Activated CD4-positive, alpha-beta T cell treated with anti-CD3 and anti-CD28 coated beads, Interleukin-2, Interleukin-6, amounts not matched to agents 100 ng/mL and 50 ng/mL, durations not matched to agents 16 hours and 8 hours (primary cell): ENCODE measurements at places on chromosomes 7 and 10.

DNA sequence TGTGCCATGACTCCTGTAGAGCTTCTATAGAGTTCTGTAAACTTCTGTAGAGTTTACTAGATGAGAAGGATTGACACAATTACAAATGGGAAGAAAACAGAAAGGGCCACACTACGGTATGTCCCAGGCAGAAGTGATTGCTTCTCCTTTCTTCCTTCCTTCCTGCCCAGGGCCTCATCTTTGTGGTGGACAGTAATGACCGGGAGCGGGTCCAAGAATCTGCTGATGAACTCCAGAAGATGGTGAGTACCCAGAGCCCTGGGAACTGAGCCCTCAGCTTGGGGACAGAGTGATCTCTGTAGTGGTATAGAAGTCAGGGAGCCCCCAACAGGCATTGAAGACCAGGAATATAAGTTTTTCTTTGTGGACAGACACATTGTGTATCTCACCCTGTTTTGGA, 1.7 kb downstream of the ARF5 start:
- DNase-seq, result no peak

DNA sequence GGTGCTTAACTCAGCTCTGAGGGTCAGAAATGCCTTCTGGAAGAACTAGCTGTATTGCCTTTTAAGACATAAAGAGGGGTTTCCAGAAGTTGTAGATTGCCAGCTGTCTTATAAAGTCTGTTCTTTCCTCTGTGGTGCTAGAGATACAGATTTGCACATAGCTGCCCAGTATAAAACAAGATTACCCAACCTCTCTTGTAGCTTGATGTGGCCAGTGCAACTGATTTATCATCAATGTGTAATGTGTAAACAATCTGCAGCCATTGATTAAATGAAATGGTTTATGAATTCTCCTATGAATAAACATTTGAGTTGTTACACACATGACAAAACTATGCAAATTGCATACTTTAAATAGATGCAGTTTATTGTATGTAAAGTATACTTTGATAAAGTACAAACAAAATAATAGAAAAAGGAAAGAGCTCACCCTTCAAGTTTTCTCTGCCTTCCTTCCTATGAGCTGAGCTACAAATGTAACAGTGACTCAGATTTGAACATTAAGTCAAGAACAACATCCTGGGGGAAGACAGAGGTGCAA, 195.2 kb downstream of the TMEM26 start:
- no peak for DNase-seq

- DNase-seq, result no peak
Measured at GRCh38 chr7:133398506-133398905, 145.6 kb downstream of the EXOC4 start.

DNA sequence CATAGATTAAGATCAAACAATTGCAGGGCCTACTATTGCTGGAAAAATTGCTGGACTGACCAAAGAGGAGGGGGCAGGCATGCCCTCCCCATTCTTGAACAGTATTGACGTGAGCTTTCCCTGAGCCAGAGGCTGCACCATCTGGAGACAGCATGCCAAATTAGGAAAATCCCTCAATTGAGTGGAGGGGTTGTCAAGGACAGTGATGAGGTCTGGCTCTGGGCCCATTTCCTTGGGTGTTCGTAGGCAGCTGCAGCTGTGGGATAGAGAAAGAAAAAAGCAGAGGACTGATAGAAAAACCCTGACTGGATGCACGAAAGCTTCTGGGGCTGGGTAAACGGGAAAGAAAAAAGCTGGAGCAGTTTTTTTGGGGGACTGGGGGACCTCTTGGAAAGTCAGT, 22.8 kb upstream of the ORC5 start:
- no peak for DNase-seq

- peak; percentile 74 for DNase-seq
Measured at GRCh38 chr7:149621776-149622175, 124.2 kb upstream of the ZNF746 start.

DNA sequence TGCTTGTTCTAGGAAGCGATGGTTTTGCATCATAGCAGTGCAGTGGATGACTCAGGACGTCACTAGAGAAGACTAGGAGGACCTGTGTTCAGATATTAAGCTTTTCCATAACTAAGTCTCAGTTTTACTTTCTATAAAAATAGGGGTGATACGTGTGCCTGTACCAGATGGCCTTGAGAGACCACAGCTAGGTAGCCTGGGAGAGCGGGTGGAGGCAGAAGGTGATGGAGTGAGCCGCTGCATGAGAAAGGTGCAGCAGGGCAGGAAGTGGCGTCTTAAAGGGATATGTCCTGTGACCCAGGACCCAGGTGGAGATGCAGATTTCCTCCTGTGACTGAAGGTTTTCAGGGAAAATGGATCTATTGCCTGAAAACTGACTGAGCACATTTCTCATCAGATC, 304.9 kb downstream of the CDC14C start:
- DNase-seq, result no peak

- no peak for DNase-seq
Measured at GRCh38 chr7:142188846-142189245, 69.0 kb downstream of the PRSS58 start.

- DNase-seq, result no peak
Measured at GRCh38 chr10:99528494-99529441, 4.0 kb upstream of the NKX2-3 start.

- no peak for DNase-seq
Measured at GRCh38 chr10:4254101-4254994, 469.3 kb upstream of the KLF6 start.

DNA sequence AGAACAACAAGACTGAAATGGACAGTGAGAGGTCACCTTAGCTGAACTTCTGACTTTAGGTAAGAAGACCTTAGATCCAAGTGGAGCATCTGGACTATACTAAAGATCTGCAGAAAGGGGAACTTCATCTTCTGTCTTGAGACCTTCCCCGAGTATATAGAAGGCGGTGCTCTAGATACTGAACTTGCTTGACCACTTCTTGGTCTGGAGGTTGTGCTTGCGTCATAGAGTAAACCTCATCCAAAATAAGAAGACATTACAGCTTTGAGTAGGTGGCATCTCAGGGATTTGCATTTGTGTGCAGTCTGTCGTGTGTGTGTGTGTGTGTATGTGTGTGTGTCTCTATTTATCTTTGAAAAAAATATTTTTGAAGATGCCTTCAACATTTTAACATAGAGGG, 157.5 kb downstream of the CHN2 start:
- DNase-seq, result no peak

GRCh38 chr7:121101621-121102020, 113.1 kb downstream of the CPED1 start:
- no peak for DNase-seq

DNA sequence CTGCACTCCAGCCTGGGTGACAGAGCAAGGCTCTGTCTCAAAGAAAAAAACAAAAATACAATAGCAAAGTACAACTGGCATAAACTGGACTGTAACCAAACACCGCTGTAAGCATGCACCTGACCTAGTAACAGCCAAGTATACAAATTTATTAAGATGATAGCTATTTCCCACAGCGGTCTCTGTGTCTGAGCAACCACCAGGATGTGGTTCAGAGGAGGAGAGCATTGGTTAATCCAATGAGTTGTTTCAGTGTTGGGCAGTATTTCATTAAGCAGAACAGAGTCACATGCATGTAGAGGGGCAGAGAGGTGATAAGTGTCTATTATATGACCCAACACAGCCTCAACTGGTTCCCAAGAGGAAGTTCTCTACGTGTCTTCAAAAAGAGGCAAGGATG, 4.0 kb downstream of the SLC16A12 start:
- DNase-seq, result no peak

GRCh38 chr10:14609178-14609577, 165.5 kb downstream of the FAM107B start:
- no peak for DNase-seq

DNA sequence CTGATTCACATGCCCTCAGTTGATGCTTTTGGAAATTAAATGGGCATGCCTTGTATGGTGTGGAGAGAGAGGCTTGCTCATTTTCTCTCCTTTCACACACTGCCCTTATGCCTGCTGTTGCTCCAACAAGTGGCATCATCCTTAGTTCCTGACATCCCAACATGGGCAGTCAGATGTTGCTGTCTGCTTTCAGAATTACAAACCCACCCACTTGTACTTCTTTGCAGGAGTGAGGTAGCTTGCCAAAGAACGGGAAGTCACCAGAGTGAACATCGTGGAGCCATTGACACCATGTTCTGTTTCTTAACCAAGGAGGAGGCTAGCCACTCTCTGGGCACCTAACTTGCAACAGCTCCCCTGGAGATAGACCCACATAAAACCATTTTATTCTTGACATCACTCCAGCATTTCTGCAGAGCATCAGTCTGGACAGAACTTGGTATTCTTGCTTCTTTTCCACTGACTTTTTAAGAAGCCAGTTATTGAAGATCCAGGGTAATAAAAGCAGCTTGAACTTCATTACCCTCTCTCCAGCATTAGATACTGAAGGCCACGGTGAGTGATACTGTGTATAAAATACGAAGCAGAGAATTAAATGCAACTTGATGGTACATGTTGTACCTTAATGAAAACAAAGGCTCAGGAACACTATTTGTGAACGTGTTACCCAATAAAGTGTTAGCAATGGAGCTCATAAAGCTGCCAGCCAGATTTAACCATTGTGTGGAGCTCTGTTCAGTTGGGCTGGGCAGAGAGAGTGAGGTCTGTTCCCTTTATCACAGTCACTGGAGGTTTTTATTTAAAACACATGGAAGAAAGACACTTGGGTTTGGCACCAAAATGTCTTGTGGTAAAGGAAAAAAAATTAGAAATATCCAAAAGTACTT, 195.8 kb upstream of the HABP2 start:
- DNase-seq, result no peak

DNA sequence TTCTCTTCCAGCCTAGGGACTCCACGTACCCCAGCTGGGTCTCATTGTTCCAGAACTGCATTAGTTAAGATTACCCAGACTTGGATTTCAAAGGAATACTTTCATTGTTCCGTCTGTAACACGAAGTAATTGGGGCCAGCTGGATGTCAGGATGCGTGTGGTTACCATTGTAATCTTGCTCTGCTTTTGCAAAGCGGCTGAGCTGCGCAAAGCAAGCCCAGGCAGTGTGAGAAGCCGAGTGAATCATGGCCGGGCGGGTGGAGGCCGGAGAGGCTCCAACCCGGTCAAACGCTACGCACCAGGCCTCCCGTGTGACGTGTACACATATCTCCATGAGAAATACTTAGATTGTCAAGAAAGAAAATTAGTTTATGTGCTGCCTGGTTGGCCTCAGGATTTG, 21.0 kb downstream of the LRRC17 start:
- DNase-seq, result no peak

- no peak for DNase-seq
Measured at GRCh38 chr10:33291053-33291592, 43.3 kb downstream of the NRP1 start.

DNA sequence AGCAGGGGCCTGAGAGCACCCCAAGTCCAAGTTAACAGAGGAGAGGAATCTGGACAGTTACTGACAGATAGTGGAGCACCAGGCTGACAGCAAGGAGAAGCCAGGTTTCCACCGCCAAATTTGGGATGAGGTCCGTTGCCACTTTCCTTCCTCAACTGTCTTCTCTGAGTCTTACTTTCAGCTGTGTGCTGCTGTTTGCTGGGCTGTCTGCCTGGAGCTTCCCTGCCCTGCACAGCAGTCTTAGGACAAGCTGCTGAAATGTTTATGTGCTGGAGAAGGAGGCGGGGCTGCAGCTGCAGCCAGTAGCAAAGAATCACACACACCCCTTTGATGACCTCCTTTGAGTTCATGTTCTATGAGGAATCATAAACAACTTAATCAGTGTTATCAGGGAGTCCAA, 17.4 kb upstream of the CYP3A7 start:
- no peak for DNase-seq

DNA sequence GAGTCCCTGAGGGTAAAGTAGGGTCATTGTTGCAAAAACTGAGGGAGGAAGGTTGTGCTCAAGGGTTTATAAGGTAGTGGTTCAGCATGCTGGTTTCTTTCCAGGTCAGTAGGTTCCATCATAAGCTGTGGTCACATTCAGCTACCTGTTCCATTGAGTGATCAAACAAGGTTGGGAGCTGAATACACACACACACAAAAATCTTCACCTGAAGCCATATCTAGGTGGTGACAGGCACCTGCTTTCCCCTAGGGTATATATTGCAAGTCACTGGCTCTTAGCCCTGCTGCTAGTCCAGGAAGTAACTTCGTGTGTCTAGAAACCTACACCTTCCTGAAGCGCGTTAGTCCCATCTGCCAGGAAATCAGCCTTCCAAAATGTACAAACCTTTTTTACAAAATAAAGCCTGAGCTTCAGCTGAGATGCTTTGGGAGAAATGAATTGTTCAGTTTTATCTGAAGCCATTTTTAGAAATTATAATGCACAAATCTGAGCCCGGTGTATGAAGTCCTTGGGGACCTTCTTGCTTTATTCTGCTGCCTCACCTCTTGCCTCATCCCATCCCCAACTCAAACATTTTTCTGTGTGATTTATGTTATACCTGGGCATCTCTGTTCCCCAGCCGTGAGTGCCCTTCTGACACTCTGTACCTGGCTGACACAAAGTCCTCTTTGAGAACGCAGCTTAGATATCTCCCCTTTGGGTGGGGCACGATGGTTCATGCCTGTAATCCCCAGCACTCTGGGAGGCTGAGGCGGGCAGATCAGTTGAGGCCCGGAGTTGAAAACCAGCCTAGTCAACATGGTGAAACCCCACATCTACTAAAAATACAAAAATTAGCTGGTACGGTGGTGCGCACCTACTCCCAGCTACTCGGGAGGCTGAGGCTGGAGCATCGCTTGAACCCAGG, 10.6 kb upstream of the LAMTOR4 start:
- no peak for DNase-seq

- peak; percentile 1 for DNase-seq
Measured at GRCh38 chr7:54705436-54705835, 53.6 kb downstream of the SEC61G start.
